T-helper 9 cell (primary cell): ENCODE measurements at places on chromosomes 1 and 21.

GRCh38 chr1:7726623-7727022 is 44.5 kb upstream of the VAMP3 start:
- DNase-seq: no peak

DNA sequence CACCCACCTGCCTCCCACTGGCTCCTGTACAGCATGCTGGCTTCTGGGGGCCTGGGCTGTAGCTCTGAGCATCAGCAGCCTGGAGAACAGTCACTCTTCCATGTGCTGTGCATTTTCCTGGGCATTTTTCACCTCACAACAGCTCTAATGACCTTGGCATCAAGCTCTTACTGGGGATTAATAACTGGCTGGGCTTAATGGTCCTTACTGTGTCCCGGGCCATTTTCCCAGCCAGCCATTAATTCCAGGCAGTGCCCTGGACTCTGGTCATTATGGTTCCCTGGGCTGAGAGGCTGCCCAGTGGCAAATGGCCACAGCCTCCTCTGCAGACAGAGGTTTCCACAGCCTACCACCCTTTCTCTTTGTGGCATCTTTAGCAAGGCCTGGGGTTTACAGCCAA is 171.8 kb downstream of the ST6GALNAC5 start:
- DNase-seq: no peak

DNA sequence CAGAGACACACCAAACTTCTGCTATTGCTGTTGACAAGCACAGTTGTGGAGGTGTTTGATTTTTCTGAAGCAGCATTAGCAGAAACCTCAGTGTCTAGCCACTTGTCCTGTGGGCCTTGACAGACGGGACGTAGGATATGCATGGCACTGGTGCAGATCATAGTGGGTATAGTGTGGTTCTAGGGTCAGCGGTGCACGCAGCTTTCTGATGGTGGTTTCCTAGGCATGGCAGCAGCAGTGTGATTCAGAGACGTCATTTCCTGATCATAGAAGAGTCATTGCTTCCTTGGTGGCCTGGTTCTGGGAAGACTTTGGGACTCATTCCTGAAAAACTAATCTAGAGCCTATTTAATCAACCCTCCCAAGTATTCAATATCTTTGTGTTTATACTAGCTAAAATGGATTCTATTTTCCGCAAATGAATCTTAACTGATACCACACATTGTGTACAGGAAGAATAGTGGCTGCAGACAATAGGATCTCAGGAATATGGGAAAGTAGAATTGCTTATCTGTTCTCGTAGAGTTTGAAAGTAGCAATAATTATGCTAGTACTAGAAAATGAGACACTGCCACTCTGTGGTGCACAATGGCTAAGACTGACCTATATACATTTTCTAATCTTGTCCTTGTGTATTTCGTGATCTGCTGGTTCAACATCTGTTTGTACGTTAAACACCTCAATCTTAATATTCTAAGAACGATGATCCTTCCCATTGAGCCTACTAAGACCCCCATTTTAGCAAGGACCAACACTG is 2.8 kb upstream of the USP1 start:
- DNase-seq: no peak

GRCh38 chr1:21280482-21280881 is 9.8 kb downstream of the ECE1 start:
- no peak for DNase-seq

DNA sequence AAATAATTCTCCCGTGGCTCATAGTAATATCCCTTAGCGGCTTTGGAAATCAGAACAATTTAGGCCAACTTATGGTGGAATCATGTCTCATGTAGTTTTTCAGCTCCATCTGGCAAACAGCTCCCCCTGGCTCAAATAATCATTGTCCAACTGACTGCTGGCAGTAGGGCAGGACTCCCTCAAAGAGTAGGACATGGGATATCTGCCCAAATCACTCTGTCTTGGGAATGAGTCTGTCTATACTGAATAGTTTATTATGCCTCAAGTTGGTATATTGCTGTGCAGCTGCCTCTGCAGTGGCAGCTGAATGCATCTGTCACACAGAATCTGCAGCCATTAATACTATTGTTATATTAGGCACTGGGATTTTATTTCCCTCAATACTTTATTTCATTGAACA is 255.7 kb downstream of the COL11A1 start:
- no peak for DNase-seq

DNA sequence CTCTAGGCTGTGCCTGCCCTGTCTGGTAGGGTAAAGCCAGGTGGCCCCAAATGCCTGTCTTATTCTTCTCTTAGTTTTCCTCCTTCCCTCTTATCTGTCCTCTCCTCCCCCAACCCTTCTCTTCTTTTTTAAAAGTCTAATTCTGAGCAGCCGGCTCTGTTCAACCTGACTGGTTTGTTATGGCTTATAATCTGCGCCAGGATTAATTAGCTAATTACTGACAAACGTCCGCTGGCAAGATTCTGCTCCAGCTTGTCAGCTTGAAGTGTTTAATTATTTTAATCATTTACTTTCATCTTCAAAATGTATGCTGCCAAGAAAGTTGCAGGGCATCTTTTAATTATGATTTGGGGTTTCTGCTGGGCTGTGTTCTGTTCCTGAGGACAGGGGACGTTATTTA is 27.2 kb upstream of the PSMB2 start:
- DNase-seq: no peak

- DNase-seq: peak; percentile 31
These were observed 546 bp downstream of the POU2F1 start for GRCh38 chr1:167221126-167221737.

GRCh38 chr1:202154766-202155477 is 5.5 kb downstream of the PTPN7 start:
- DNase-seq: peak; percentile 43

DNA sequence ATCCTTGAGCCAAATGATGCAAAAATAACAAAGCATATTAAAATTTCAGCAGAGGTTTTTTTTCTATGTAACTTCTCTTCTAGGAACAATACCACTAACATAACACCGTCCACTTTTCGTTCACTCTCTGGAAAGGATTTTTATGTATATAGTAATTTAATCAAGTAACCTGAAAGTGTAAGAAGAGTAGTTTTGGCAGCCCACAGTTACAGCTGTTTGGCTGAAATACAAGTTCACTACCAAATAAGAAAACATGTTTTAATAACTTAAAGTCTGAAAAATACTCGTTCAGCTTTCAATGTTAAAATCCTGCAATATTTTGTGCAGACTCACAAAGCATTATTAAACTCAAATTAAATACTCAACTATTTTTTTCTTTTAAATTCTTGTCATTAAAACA is 896.8 kb upstream of the ADGRL4 start:
- DNase-seq: no peak

DNA sequence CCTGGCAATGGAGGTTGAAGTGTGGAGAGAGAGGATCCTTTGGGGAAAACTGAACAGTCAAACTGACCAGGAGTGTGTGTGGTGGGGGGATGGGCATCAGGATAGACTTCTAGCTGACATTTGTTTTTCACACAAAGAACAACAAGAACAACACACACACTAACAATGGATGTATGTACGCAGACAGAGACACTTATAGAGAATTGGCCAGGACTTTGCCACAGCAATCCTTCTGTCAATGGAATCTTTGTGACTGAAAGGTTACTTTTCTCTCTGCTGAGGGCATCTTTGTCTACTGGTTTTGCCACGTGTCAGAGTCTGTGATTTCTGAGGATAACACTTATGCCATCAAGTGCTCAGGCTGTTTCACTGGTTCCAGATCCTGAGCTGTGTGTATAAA is 12.4 kb upstream of the FCGR2A start:
- no peak for DNase-seq

- DNase-seq: no peak
These were observed 104.0 kb downstream of the ZNF281 start for GRCh38 chr1:200305806-200306205.

DNA sequence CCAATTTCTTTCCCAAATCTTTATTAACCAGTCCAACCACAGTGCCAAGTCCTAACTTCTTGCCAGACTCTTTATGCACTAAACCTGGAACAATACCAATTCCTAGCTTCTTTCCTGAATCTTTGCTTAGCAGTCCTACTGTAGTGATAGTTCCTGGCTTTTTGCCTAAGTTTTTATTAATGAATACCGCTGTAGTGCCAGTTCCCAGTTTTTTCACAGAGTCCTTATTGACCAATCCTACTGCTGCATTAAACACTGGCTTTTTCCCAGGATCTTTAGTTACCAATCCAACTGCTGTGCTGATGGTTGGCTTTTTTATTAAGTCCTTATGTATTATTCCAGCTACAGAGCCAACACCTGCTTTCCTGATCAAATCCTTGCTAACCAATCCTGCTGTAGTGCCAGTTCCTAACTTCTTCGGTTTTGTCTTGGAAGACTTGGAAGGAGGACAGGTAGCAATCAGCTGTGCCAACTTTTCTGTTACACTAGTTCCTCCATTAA is 80.8 kb downstream of the ASH1L start:
- no peak for DNase-seq

- no peak for DNase-seq
These were observed 46.5 kb downstream of the STX6 start for GRCh38 chr1:180976191-180976590.

- DNase-seq: no peak
These were observed 83.6 kb downstream of the JAK1 start for GRCh38 chr1:64882574-64883255.

DNA sequence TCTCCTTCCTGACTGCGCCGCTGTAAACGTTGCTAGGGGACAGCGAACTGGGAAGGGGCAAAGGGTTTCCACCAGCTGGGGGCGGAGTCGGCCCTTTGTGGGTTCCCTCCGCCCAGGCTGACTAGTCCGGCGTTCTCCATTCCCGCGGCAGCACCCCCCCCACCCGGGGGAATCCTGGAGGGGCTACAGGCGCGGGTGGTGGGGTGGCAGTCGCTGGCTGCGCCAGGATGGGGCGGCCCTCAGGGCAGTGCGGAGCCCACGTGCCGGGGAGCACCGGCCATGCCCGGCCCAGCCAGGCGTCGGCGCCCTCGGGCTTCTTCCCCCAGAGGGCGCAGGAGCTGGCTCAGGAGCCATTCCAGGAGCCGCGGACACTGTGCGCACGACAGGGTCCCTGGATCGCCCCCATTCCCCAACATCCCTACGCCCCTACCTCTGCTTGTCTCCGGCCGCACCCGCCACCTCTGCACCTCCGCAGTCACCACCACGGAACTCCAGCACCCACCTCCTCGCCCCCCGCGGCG is 476 bp downstream of the BATF3 start:
- DNase-seq: peak; percentile 33

GRCh38 chr1:202713110-202713509 is 2.9 kb upstream of the SYT2 start:
- DNase-seq: no peak

DNA sequence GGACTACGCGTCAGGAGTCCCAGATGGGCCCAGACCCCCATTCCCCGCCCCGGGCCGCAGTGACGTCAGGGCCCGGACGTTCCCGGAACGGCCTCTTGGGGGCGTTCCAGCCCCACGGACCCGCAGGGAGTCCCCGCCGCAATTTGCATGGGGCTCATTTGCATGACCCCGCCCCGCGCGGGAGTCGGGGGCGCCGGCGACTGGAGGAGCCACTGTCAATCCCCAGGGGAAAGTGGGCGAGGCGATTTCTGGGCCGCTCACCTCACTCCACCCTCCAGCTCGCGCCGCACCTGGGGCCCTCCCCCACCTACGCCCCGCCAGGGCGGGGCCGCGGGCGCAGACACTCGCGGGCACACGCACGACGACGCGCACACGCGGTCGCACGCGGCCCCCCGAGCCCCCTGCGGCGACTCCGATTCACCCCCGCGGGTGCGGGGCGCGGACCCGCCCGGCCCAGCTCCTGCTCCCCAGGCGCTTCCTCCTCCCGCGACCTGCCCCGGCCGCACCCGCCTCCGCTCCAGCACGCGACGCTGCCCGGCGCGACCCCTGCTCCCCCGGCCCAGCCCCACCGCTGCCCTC is 13.2 kb downstream of the AGRN start:
- DNase-seq: peak; percentile 75

- DNase-seq: no peak
These were observed at the start of gene FCAMR for GRCh38 chr1:206970446-206970845. FCAMR (minus strand) TSS chr1:206970460; CDS start chr1:206970125, 335 bp downstream.
